ENCODE measurements at places on chromosomes 7 and 10.

GRCh38 chr7:42011846-42012245 lies 225.2 kb downstream of the GLI3 start:
- no peak for DNase-seq

DNA sequence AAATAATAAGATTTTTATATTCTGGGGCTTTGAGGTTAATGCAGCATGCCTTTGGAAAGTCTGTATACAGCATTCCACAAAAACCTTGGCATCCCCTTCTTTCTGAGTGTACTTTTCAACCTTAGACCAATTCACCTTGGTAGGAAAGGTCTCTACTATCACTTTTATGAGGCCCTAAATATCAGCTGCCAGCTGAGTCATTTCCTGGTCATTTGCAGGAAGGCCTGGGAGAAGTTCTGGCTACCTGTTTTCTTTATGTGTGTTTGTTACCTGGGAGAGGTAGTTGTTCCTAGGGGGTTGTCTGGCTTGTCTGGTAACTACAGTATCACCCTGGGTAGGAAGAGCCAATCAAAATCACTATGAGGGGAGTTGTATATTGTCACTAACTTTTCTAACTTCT lies 4.1 kb downstream of the SPAM1 start:
- DNase-seq: no peak

- DNase-seq: no peak
Observed at GRCh38 chr7:119007236-119007635, 782.7 kb downstream of the ANKRD7 start.

- peak; percentile 67 for DNase-seq
Observed at GRCh38 chr10:71727105-71727737, 7.6 kb upstream of the C10orf105 start.

GRCh38 chr7:81693080-81693479 lies 76.8 kb downstream of the HGF start:
- DNase-seq: no peak

- no peak for DNase-seq
Observed at GRCh38 chr7:105830405-105831301, 45.7 kb downstream of the ATXN7L1 start.

DNA sequence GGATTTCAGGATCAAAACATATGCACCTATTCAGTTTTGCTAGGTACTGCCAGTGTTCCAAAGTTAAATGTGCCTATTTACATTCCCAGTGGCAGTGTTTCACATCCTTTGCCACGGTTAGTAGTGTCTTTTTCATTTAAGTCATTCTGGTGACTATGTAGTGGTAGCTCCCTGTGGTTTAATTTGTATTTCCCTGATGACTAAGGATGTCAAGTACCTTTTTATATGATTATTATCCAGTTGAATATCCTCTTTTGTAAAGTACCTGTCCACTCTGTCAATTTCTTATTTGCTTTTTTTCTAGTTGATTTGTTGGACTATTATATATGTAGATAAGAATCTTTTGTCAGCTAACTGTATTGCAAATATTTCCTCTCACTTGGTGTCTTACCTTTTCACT lies 45.1 kb downstream of the TMEM60 start:
- DNase-seq: no peak

DNA sequence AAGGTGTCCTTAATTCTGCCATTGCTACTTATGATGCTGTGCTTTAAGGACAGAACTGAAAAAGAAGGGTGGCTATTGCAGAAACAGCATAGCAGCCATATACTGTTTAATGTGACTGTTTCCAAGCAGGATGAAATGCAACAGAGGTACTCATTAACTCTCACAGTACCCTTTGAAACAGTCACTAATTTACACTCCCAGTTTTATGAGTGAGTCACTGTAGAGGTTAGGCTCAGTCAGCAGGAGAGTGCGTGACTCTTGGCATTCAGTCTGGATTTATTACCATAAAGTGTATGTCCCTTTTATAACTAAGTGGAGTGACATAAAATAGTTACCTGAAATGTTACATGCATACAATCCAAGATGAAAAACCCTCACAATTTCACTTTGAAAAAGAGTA lies 27.7 kb downstream of the ALDH18A1 start:
- DNase-seq: no peak

- DNase-seq: no peak
Observed at GRCh38 chr7:126805351-126805750, 447.4 kb downstream of the GRM8 start.

DNA sequence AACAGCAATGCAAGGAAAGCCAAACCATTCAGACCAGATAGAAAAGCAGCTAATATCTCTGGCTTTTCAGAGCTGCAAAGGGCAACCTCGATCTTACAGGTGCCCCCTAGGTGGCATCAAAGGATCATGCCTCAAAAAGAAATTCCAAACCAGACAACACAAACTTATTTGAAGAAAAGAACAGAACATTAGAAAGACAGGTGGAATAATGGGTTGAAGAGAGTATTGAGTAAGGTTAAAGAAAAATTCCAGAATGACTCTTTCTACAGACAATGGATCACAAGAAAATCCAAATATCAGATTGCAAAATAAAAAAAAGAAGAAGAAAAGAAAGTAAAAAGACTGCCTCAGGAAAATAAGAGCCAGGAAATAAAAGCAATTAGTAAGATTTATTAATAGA lies 213.7 kb downstream of the ELMO1 start:
- DNase-seq: peak; percentile 41

DNA sequence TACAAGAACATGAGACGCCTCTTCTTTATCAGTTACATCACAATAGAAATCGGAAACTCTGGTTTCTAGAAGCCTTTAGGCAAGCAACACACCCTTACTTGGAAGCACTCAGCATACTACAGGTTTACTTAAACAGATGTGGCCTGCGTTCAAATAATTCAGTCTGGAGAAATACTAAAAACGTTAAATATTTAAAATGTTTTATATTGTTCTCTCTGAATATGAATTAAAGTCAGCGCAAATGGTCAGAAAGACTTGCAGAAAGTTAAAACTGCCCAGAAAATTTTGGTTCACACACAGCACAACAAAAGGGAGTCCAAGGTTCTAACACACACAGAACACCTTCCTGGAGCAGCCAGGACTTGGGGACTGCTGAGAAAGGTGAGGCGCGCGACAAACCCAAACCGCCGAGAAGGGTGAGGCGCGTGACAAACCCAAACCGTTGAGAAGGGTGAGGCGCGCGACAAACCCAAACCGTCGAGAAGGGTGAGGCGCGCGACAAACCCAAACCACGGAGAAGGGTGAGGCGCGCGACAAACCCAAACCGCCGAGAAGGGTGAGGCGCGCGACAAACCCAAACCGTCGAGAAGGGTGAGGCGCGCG lies 25.8 kb downstream of the ESYT2 start:
- no peak for DNase-seq

GRCh38 chr10:97689559-97690020 lies 2.5 kb upstream of the AVPI1 start:
- DNase-seq: no peak

GRCh38 chr7:139682136-139683013 lies 95.4 kb downstream of the HIPK2 start:
- DNase-seq: no peak

GRCh38 chr10:36181426-36182178 lies 539.5 kb upstream of the FZD8 start:
- DNase-seq: no peak

- no peak for DNase-seq
Observed at GRCh38 chr10:124342821-124343170, 75.9 kb downstream of the OAT start.

- no peak for DNase-seq
Observed at GRCh38 chr7:71488308-71488707, 356.4 kb downstream of the GALNT17 start.

DNA sequence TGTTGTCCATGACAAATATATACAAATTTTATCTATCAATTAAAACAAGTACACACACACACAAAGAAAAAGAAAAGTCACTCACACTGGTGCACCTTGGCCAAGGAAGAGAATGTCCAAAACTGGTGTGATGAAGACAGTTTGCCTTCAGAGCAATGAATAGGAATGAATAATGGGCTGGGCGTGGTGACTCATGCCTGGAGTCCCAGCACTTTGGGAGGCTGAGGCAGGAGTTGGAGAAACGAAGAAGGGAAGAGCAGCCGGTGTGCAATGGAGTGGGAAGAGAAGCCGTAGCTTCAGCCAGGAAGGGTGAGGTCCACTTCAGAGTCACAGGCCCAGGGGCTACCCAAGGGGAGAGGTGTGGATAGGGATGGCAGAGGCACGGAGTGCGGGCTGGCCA lies 253.6 kb downstream of the CCSER2 start:
- DNase-seq: no peak

GRCh38 chr7:2598154-2598823 lies 33.5 kb upstream of the TTYH3 start:
- no peak for DNase-seq

DNA sequence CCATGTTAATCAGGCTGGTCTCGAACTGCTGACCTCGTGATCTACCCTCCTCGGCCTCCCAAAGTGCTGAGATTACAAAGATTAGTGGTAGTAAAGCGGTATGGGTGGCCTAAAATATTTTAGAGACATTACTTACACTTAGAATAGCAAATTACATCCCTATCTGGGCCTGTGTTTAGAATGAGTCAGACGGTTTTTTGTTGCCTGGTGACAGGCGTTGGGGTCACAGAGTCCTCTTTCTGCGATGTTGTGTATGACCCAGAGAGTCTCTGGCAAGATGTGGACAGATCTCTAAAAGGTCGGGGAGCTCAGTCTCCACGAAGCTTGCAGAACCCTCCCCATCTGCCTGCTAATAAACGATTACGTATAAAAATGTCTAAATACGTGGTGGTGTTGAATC lies 39.6 kb upstream of the PRKCQ start:
- no peak for DNase-seq

GRCh38 chr7:129394101-129394500 lies 40.1 kb upstream of the STRIP2 start:
- no peak for DNase-seq

- no peak for DNase-seq
Observed at GRCh38 chr7:140568021-140568813, 72.4 kb downstream of the DENND2A start.

- no peak for DNase-seq
Observed at GRCh38 chr7:32145911-32146310, 75.7 kb upstream of the PDE1C start.

DNA sequence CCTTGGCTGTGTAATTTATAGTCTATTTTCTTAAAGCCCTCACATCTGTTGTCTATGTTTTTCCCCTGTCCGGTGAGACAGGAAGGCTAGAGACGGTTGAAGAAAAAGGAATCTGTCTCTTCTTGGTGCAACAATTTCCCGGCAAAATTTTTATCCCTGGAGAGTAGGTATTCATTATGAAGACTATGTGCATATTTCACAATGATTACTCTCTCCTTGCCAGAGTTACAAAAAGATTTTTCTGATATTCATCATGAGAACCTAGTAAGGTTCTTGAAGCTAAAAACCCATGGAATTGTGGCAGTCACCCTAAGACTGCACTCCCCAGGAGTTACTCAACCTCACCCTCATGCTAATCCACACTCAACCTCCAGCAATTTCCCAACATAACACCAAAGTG lies 55.0 kb upstream of the GHITM start:
- no peak for DNase-seq

DNA sequence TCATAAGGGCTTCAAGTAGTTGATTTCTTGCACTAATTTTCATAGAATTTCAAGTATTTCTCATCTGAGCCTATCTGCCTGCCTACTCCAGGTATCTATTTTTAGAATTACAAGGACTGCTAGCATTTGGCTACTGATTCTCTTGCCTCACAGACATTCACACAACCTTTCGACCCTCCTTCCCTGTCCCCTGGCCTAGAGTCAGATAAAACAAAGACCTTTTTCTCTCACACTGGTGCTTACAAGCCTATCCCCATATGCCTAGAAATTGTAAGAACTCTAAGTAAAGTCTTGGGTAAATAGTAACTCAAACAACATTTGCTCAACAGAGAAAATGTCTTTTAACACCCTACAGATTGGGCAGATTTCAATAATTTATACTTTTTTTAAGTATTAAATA lies 6.3 kb downstream of the GPAM start:
- DNase-seq: no peak

GRCh38 chr10:12750526-12751201 lies 250.8 kb downstream of the CCDC3 start:
- no peak for DNase-seq

DNA sequence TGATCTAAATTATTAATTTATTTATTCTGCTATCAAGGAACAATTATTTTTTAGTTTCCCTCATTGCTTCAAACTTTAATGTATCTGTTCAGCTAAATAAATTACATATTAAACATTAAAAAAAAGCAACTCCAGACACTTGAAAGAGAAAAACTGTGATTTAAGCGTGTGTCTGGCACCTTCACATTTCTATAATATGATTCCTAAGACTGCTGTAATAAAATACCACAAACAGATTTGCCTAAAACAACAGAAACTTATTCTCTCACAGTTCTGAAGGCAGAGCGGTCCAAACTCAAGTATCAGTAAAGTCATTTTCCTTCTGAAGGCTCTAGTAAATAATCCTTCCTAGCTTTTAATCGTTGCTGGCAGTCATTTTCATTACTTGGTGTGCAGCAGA lies 580.4 kb upstream of the KCND2 start:
- no peak for DNase-seq

GRCh38 chr10:29585488-29585976 lies 49.2 kb downstream of the SVIL start:
- DNase-seq: no peak

- DNase-seq: no peak
Observed at GRCh38 chr10:114393482-114393881, 10.8 kb downstream of the AFAP1L2 start.

DNA sequence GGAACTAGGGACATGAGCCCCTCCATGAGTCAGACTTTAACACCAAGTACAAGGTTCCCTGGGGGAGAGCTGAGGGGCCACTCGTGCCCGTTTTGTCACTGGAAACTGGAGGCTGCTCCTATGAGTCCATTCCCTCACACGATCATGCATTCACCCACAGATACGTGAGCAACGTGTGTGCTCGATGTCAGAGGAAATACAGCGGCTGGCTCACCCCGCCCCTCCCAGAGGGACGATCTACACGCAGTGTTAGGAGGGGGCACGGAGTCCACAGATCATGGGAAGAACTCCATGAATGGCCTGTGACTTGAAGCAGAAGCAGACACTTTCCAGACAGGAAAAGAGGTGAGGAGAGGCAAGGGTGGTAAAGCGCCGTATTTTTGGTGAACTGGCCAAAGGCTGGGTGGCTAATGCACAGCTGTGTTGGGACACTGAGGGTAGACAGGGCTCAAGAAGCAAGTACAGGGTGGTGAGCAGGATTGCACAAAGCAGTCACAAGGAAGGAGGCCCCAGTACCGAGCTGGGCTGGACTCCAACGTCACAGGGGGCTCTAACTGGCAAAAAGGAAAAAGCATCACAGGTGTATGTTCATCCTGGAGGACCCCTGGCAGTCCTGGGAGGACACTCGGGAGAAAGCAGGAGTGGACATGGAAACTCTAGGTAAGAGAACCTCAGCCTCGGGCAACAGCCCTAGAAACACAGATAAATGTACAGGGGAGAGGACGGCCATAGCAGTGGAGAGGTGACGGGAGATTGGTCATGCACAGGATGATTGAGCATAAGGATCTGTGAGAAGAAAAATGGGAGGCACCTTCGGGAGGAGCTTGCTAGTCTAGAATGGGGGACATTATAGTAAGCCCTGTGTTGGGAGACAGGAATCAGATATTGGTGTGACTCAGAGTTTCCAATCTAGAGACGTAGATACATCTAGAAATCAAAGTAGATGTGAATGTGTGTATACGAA lies 41.2 kb downstream of the TNS3 start:
- no peak for DNase-seq

GRCh38 chr7:23074443-23075261 lies 30.9 kb upstream of the KLHL7 start:
- DNase-seq: no peak
